Chondrocyte (in vitro differentiated cells): ENCODE measurements at places on chromosomes 7 and 10. TPM values are rescaled to one million over a fixed set of nuclear protein-coding genes. Genes with fewer than 3 reads are reported as not detected.

GRCh38 chr7:20534543-20534942, 80.9 kb upstream of the ABCB5 start:
- H3K27ac ChIP-seq, result no peak overlapping the region
- no peak for DNase-seq
- H3K27me3 ChIP-seq, result peaks cover 2% of the 10 kb centered on the region
- H3K36me3 ChIP-seq, result no peaks in the 10 kb centered on the region
- H3K4me3 ChIP-seq, result no peak overlapping the region
- H3K4me1 ChIP-seq, result no peaks in the 10 kb centered on the region

GRCh38 chr7:111029141-111029572, 61.8 kb upstream of the LRRN3 start:
- H3K4me3 ChIP-seq, result no peak overlapping the region
- no peaks in the 10 kb centered on the region for H3K27me3 ChIP-seq
- peak overlapping the region; percentile 8 for H3K27ac ChIP-seq
- peaks cover 16% of the 10 kb centered on the region for H3K4me1 ChIP-seq
- H3K36me3 ChIP-seq, result no peaks in the 10 kb centered on the region

DNA sequence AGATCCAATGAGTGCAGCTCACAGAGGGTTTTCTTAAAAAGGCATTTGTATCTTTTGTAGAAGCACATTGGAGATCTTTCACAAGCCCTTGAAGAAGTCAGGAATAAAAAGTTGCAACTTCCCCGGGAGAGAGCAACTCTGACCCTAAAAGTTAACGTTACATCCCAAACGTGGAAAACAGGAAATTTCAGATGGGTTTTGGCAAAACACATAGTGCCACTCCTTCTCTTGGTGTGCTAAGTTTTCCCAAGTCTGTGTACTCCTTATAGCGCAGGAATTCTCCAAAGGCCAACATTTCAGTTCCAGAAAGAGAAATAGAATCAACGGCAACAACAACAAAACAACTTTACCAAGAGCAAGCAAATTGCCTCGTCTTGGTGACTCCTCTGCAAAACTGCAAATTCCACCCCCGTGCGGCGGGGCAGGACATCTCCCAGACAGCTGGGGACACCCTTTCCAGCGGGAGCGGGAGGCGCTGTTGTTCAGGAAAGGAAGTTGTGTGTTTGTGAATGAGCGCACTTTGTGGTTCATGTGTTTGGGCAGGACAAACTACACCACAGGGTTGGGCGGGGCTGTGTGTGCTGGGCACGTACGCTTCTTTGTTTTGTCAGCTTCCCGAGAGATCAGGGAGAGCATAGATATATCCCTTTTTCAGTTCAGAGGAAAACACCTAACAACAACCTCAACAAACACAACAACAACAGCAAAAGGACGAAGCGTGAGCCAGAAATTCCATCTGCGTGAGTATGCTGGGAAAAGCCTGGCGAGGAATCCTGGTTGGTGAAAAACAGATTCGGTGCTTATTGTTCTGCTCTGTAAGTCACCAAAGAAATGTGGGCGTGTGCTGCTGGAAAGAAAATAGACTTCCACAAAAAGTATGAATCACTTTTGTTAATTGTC, 294.7 kb upstream of the PITRM1 start:
- H3K27me3 ChIP-seq, result no peaks in the 10 kb centered on the region
- H3K36me3 ChIP-seq, result peaks cover 3% of the 10 kb centered on the region
- no peak for DNase-seq
- peak overlapping the region; percentile 99 for H3K27ac ChIP-seq
- H3K4me1 ChIP-seq, result peaks cover 60% of the 10 kb centered on the region

DNA sequence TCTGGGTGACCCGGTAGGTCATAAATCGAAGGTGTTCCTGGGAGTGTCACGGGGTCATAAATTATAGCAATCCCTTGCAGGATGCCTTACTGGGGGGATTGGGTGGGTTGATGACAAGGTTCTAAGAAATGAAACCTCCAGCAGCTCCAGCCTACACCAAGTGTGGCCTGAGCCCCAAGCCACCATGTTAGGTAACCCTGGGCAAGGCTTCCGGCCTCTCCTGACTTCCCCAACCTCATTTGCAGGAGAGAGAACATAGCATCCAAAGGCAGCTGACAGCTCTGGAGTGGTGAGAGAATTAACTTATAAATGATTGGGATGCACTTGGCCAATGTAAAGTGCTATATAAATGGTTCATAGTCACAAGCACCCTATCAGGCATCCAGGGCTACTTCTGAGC, 52.8 kb upstream of the TMEM273 start:
- no peak for DNase-seq
- no peak overlapping the region for H3K4me3 ChIP-seq
- no peaks in the 10 kb centered on the region for H3K36me3 ChIP-seq
- no peak overlapping the region for H3K27ac ChIP-seq
- peaks cover 10% of the 10 kb centered on the region for H3K27me3 ChIP-seq

GRCh38 chr10:62562101-62562500, 187.9 kb downstream of the ZNF365 start:
- peak overlapping the region; percentile 92 for H3K27ac ChIP-seq
- no peak overlapping the region for H3K4me3 ChIP-seq
- peaks cover 3% of the 10 kb centered on the region for H3K36me3 ChIP-seq
- H3K4me1 ChIP-seq, result peaks cover 65% of the 10 kb centered on the region
- no peak for DNase-seq
- H3K27me3 ChIP-seq, result no peaks in the 10 kb centered on the region

DNA sequence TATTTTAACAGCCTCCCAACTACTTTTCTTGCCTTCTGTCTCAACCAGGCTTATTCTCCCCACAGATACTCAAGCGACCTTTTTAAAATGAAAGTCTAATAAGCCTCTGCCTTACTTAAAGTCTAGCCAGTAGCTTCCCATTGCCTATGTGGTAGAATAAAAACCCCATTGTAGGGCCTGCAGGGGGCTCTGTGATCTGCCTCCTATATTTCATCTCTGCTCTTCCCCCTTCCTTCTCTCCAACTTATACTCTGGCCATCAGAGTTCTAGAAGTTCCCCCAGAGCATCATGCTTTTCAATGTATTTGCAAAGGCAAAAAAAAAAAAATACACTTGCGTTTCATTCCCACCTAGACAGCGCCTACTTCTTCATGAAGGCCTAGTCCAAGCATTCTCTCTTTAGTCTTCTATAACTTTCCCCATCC, 167.7 kb upstream of the ADO start:
- no peak overlapping the region for H3K4me3 ChIP-seq
- no peaks in the 10 kb centered on the region for H3K4me1 ChIP-seq
- no peaks in the 10 kb centered on the region for H3K27me3 ChIP-seq
- no peak overlapping the region for H3K27ac ChIP-seq

- no peaks in the 10 kb centered on the region for H3K27me3 ChIP-seq
- peaks cover 53% of the 10 kb centered on the region for H3K4me1 ChIP-seq
- H3K36me3 ChIP-seq, result no peaks in the 10 kb centered on the region
- no peak overlapping the region for H3K4me3 ChIP-seq
Measured at GRCh38 chr10:71247414-71247705, 35.0 kb downstream of the UNC5B start.

RNF148 gene
- not detected in 3 replicates for total RNA-seq

DNA sequence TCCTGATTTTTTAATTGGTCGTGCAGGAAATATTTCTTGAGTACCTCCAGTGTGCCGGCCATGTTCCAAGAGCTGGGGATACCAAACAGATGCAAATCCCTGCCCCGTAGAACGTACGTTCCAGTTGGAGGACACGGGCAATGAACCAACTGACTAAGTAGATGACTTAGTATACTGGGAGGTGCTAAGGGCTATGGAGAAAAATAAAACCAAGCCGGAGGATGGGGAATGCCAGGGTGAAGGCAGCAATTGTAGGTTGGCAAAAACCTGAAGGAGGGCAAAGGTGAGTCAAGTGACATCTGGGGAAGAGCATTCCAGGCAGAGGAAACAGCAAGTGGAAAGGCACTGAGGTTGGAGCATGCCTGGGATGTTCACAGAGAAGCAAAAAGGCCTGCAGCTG, 6.8 kb upstream of the VSIR start:
- H3K4me3 ChIP-seq, result no peak overlapping the region
- no peak overlapping the region for H3K27ac ChIP-seq
- peaks cover 37% of the 10 kb centered on the region for H3K27me3 ChIP-seq

CHST3 gene
- 43.9 to 65.4 TPM (median 63.2 TPM) in 3 replicates for total RNA-seq

CRTAC1 gene
- 0.18 to 0.37 TPM in 2 of 3 replicates, not detected in the other for total RNA-seq

DNA sequence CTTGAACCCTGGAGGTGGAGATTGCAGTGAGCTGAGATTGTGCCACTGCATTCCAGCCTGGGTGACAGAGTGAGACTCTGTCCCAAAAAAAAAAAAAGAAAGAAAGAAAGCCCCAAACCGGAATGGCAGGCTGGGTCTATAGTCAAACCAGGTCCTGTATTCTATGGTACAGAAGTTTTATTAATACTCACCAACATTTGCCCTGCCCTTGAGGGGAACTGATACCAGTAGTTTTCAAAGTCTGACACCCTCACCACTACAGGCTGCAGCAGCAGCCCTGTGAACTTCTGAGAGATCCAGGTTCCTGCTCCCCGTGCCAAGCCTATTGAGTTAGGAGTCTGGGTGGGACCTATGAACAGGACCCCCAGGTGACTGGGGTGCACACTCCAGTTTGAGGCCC, 80.6 kb downstream of the RGS10 start:
- H3K4me3 ChIP-seq, result no peak overlapping the region
- peaks cover 18% of the 10 kb centered on the region for H3K27me3 ChIP-seq
- peaks cover 9% of the 10 kb centered on the region for H3K36me3 ChIP-seq
- H3K4me1 ChIP-seq, result no peaks in the 10 kb centered on the region

MYH16 gene
- not detected in 3 replicates for total RNA-seq

DNA sequence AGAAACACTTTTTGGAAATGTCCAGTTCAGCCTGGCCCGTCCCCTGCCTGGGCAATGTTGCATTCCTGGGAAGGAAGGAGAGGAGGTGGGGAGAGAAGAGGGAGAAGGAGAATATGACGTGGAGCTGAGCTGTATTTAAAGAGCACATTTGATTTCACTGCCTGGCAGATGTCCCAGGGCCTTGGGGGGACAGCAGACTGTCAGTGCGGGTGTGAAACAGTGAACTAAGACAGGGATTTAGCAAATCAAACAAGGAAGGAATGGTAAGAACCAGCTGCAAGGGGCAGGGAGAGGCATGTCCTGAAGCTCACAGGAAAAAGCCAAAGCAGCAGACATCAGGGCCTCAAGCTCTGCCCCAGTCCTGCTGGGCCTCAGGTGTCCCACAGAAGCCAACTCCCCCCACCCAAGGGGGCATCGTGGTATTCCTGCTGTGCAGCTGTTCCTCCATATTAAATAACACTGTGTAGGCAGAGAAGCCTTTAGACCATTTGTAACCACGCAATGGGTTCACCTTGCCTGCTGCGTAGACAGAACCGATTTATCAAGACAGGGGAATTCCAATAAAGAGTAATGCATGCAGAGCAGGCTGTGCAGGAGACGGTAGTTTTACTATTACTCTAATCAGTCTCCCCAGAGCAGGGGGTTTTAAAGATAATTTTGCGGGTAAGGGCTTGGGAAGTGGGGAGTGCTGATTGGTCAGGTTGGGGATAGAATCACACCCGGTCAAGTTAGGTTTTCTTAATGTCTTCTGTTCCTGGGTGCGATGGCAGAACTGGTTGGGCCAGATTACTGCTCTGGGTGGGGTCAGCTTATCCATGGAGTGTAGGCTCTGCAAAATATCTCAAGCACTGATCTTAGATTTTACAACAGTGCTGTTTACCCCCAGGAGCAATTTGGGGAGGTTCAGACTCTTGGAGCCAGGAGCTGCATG, 18.3 kb downstream of the LEP start:
- H3K27me3 ChIP-seq, result peaks cover 3% of the 10 kb centered on the region
- peaks cover 12% of the 10 kb centered on the region for H3K4me1 ChIP-seq
- H3K36me3 ChIP-seq, result peaks cover 4% of the 10 kb centered on the region
- no peak for DNase-seq

DNA sequence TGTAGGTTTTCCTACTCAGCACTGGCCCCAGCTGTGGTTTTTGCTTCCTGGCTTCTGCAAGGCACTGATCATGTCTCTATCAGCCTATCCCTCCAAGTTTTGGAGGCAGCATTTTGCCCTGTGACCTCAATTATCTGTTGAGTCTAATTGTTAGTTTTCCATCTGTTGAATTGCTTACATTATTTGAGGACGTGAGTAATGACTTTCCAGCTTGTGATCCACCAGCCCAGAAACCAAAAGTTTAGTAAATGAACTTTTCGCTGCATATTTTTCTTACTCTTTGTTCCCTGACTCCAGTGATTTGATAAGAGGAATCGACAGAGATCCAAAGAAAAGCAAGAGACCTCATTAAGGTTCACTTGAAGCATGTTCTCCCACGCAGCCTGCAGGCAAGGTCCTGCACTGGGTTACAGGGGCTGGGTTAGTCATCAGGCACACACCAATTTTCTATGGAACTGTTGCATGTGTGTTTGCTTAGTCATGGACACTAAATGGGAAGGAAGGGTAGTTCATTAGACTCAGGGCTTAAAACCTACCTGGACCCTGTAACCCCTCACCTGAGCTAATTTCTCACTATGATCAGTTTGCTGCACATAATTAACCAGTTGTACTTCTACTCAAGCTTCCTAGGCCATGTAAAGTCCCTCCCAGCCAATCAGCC, 57.2 kb downstream of the AKR1E2 start:
- DNase-seq, result no peak
- H3K27me3 ChIP-seq, result peaks cover 2% of the 10 kb centered on the region
- H3K4me3 ChIP-seq, result no peak overlapping the region

DNA sequence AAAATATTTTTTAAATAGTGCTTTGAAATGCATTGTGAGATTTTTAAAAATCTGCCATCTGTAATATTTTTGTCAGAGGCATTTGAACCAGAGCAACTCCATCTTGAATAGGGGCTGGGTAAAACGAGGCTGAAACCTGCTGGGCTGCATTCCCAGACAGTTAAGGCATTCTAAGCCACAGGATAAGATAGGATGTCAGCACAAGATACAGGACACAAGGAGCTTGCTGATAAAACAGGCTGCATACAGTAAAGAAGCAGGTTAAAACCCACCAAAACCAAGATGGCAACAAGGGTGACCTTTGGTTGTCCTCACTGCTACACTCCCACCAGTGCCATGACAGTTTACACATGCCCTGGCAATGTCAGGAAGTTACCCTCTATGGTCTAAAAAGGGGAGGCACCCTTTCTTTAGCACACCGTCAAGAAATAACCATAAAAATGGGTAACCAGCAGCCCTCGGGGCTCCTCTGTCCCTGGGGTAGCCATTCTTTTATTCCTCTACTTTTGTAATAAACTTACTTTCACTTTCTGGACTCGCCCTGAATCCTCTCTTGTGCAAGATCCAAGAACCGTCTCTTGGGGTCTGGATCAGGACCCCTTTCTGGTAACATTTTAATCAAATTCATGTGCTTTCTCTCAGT, 273.7 kb downstream of the SEMA3D start:
- DNase-seq, result no peak
- H3K4me3 ChIP-seq, result no peak overlapping the region
- H3K4me1 ChIP-seq, result no peaks in the 10 kb centered on the region
- H3K27ac ChIP-seq, result no peak overlapping the region
- H3K36me3 ChIP-seq, result no peaks in the 10 kb centered on the region

DNA sequence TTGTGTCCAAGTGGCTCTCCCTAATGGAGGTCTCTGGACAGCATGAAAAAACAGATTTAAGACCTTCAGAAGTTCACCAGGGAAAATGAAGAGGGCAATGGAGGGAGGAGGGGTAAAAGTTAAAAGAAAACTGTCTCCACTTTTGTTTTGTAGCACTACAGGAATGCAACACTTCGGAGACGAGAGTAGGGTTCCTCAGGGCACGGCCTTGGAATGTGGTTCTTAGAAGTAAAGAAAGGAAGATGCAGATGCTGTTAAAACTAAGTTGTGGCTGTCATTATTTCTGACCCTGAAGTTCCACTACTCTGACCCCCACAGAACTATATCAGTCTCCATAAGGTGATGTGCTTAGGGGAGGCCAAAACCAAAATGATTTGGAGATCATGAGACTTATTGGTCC, 335.1 kb downstream of the XPNPEP1 start:
- H3K4me1 ChIP-seq, result peaks cover 40% of the 10 kb centered on the region
- H3K27me3 ChIP-seq, result no peaks in the 10 kb centered on the region
- DNase-seq, result no peak
- no peak overlapping the region for H3K4me3 ChIP-seq
- no peaks in the 10 kb centered on the region for H3K36me3 ChIP-seq

- no peak for DNase-seq
- H3K36me3 ChIP-seq, result peaks cover under 1% of the 10 kb centered on the region
- no peaks in the 10 kb centered on the region for H3K27me3 ChIP-seq
Measured at GRCh38 chr10:133391761-133392518, 2.0 kb upstream of the MTG1 start.

TMEM184A gene
- total RNA-seq, result 0.07 to 0.22 TPM (median 0.15 TPM) in 3 replicates
